ENCODE measurements at places on chromosomes 12 and 14.

- DNase-seq, result no peak
Observed at GRCh38 chr14:62776300-62776699, 269.0 kb downstream of the KCNH5 start.

- DNase-seq, result no peak
Observed at GRCh38 chr12:104473374-104473983, 16.7 kb downstream of the CHST11 start.

GRCh38 chr14:38947343-38947742 lies 155.7 kb downstream of the SEC23A start:
- no peak for DNase-seq

DNA sequence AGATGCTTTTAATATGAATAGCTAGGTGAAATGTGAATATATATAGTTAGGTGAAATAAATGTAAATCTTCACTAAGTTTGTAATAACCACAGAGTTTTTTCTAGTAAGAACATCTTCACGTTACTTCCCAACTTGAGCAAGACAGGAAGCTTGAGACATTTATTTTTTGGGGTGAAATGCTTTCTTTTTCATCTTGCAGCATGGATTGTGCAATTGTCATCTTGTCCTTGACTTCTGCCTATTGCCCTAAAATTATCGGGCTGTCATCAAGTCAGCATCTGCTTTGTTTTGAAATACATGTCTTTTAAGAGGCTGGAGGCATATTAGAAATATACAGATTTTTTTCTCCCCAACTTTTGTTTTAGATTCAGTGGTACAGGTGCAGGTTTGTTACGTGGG lies 433.9 kb downstream of the PCNX1 start:
- DNase-seq, result no peak

- DNase-seq, result no peak
Observed at GRCh38 chr14:89175881-89176799, 240.9 kb downstream of the FOXN3 start.

Measured in bone marrow (tissue), 2 donors.